ENCODE measurements at places on chromosomes 2 and 18.
A peak's percentile ranks its signal among the peaks of the same experiment; 100 is the strongest.

DNA sequence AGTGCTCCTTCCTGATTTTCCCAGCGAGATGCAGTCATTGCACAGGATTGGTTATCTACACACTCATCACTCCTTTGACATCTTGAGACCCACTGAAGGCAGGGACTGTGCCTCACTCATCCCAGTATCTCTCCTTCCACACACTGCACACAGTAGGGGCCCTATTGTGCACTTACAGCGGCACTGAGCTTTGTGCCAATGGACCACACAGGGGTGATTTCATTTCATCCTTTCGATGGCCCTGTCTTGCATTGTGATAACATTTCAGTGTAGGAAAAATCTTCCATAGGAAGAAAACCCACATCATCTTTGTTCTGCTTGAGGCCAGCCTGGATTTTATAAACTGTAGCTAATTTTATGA lies 11.0 kb upstream of the LRRFIP1 start:
- no peak for DNase-seq

DNA sequence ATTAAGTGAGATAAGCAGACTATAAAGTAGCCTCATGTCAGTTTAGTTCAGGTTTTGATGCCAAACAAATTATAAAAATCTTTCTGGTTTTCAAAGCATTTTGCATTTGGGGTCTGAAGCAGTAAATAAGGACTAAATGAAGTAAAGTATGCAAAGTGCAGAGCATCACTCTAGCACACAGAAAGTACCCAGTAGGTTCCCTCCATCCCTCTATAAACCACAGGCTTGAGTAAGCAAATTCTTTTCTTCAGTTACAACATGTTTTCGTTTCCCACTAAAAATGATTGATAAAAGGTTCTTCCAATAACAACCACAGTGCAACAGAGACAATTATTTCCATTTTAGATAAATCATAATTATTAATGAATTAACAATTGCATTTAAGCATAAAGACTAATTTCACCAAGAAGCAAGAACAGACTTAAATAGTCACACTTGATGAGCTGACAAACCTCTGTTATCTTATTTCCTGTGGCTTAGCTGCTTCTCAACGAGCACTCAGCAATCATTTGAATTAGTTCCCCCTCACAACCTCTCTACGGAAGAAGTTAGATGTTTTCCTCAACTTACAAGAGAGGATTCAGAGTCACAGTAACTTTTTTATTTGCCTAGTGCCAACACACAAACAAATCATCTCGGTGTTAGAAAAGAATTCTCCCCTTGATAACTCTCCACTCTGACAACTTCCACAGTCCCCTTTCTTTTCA lies 249.8 kb downstream of the NBAS start:
- DNase-seq = no peak

DNA sequence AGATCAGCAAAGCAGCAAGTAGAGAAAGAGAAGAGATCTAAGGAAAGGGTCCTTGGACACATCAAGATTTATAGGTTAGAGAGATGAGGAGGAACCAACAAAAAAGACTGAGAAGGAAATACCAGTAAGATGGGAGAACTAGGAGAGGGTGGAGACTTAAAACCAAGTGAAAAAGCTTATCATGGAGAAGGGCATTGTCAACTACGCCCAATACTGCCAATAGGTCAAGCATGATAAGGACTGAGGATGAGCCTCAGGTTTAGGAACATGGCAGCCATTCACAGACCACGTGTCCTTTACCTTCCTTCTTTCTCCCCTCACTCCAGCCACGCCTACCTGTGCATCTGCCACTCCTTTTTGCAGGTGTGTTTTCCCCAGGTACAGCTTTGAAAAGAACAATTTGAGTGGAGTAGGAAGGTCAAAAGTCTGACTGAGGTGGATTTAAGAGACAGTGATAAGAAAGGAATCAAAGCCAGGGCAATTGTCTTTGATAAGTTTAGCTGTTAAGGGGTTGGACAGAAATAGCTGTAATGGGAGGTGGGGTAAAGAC lies 238.7 kb downstream of the STK39 start:
- DNase-seq = no peak

- DNase-seq = peak; percentile 66
Measured at GRCh38 chr2:100285691-100286090, 36.6 kb downstream of the LONRF2 start.

- DNase-seq = no peak
Measured at GRCh38 chr2:112032224-112032586, 22.9 kb upstream of the TMEM87B start.

- no peak for DNase-seq
Measured at GRCh38 chr2:176317623-176318065, 48.4 kb downstream of the MTX2 start.
